ENCODE measurements at places on chromosomes 5 and 9.

DNA sequence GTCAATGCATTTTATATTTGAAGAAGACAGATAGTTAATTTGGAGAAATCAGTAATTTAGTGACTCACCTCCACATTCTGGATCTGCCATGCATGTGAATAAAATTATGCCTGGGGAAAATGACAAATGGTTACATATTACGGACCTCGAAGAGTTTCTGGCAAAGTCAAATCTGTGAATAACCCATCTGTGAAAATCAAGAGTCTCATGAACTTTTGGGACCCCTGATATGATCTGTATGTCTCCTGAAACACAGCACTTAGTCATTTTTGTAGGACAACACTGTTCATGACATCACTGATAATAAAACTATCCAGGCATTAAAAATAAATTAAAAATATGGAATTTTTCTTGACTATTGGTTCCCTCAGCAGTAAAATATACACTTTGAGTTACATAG is 584.5 kb downstream of the TLE4 start:
- no peak for DNase-seq

- DNase-seq: no peak
Measured at GRCh38 chr9:127180457-127181314, 58.3 kb upstream of the ANGPTL2 start.

- no peak for DNase-seq
Measured at GRCh38 chr5:141703133-141703561, 21.1 kb upstream of the ARAP3 start.

DNA sequence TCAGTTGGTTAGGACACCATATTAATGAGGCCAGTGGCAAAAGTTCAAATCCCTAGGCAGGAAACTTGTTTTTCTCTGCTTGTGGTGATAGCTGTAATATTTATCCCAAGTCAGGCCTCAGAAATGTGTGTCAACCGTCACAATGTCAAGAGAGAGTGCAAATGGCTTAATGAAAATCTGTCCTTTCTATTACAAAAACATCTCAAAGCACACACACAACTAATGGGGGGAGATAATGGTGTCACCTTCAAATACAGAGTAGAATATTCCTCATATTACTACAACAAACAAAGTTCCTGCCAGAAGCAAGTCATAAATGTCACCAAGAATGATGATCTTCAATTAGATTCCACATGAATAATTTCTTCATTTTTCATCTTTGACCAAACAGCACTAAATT is 127.2 kb upstream of the MARCHF11 start:
- no peak for DNase-seq

- no peak for DNase-seq
Measured at GRCh38 chr9:75000835-75001234, 27.3 kb downstream of the CARNMT1 start.

DNA sequence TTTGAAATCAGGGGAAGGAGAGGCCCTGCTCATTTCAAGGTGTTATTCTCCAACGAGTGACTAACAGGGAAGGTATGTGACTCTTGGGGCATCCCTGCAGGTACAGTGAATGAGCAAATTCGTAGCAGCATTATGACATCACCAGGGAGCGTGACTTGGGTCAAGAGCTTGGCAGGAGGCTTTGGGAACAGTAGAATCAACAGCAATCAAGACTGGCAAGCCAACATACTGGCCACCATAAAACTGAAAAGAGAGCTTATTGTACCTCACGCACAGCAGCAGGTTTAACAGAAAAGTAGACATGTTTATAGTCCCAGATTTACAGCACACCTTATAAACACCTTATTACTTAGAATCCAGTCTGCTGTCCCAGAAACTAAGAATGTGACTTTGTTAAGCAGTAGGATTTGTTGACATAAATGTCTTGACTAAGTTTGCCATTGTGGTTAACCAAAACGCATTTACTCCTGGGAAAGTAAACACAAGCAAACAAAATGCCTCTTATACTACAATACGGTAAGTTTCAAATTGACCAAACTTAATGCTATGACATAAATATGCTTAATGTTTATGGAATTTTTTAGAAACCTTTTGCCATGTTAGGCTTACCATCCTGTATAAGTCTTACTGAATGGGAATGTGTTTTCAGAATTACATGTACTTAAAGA is 297.8 kb downstream of the NPR3 start:
- DNase-seq: no peak

GRCh38 chr9:121364886-121365285 is 5.2 kb downstream of the STOM start:
- no peak for DNase-seq

Data from AG09319 (cell line).